ENCODE measurements at places on chromosomes 5 and 9. TPM values are rescaled to one million over a fixed set of nuclear protein-coding genes. Genes with fewer than 3 reads are reported as not detected.

The ZNF300 gene
- total RNA-seq, result 6.0 TPM

The ATP6V0E1 gene
- 88.3 TPM for total RNA-seq

The ADGRV1 gene
- 0.39 TPM for total RNA-seq

The CRHBP gene
- total RNA-seq, result not detected

The JADE2 gene
- total RNA-seq, result 30.4 TPM

The BNC2 gene
- 2.5 TPM for total RNA-seq

The AQP3 gene
- total RNA-seq, result 30.4 TPM

The BHMT2 gene
- not detected for total RNA-seq

The DUSP1 gene
- 28.9 TPM for total RNA-seq

The PGGT1B gene
- total RNA-seq, result 7.6 TPM

The ZNF879 gene
- 1.0 TPM for total RNA-seq

The BTNL8 gene
- total RNA-seq, result not detected

The ARAP3 gene
- 2.6 TPM for total RNA-seq

The P4HA2 gene
- total RNA-seq, result 70.4 TPM

The F2RL2 gene
- total RNA-seq, result not detected

The TMEM215 gene
- total RNA-seq, result not detected

The GFI1B gene
- not detected for total RNA-seq

The ROR2 gene
- total RNA-seq, result not detected

The PLAC8L1 gene
- total RNA-seq, result 0.23 TPM

The MEGF10 gene
- 0.08 TPM for total RNA-seq

The KLHL3 gene
- total RNA-seq, result 0.68 TPM

The GMCL2 gene
- not detected for total RNA-seq

The CTNND2 gene
- not detected for total RNA-seq

The ADCY2 gene
- not detected for total RNA-seq

The OR1Q1 gene
- not detected for total RNA-seq

The SLC27A6 gene
- total RNA-seq, result 1.5 TPM

The IL5 gene
- not detected for total RNA-seq

The SMARCA2 gene
- total RNA-seq, result 38.5 TPM

The NFIB gene
- total RNA-seq, result 21.3 TPM

The AQP7 gene
- total RNA-seq, result not detected

The ADRB2 gene
- total RNA-seq, result 11.9 TPM

The SLC36A1 gene
- total RNA-seq, result 4.9 TPM

The ZFR gene
- total RNA-seq, result 36.6 TPM

The EQTN gene
- total RNA-seq, result 0.23 TPM

The ANGPTL2 gene
- 0.08 TPM for total RNA-seq

The INSL6 gene
- total RNA-seq, result not detected

The HTR4 gene
- total RNA-seq, result not detected

The SH3RF2 gene
- 25.8 TPM for total RNA-seq

The PCAT7 gene
- not detected for total RNA-seq

The FANCG gene
- total RNA-seq, result 20.4 TPM

The DCANP1 gene
- total RNA-seq, result not detected

The DMRTA1 gene
- 0.84 TPM for total RNA-seq

The CDH18 gene
- not detected for total RNA-seq

The DAB2 gene
- total RNA-seq, result 11.9 TPM

The C5orf46 gene
- total RNA-seq, result not detected

Data from hair follicular keratinocyte (primary cell).